ENCODE measurements at places on chromosomes 16 and 17. TPM values are rescaled to one million over a fixed set of nuclear protein-coding genes. Genes with fewer than 3 reads are reported as not detected.
A peak's percentile ranks its signal among the peaks of the same experiment; 100 is the strongest.

DNA sequence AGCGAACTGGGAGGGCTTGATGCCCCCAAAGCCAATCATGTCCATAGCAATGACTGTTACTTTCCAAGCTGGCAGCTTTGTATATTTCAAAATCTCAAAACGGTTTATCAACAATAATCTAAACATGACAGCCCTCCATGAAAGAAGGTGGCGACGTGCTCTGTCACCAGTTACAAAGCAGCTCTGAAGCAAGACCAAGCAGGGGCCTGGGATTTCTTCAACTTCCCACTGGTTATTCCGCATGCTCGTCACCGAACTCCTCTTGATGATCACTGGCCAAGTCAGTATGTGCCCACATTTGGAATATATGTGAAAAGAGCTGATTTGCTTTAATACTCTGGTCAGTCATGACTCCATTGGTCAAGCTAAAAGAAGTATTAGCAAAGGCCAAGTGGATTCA, 175.6 kb downstream of the VPS53 start:
- DNase-seq, result no peak

DNA sequence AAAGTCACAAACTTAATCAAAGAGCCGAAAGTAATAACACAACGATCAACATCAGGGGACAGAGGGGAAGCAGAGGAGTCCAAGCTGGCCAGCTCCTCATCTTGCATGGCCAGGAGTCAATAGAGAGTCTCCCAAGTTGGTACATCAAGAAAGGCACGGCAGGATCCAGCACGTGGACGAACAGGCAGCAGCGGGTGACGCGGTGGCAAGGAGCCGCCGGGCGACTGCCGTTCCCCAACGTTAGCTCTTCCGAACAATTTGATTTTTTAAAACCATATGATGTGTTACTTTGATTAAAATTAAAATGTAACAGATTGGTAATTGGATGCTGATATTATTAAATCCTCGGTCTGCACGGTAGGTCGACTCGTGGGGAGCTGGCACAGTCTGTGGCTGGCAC, 81.8 kb upstream of the DOC2B start:
- no peak for DNase-seq

DNA sequence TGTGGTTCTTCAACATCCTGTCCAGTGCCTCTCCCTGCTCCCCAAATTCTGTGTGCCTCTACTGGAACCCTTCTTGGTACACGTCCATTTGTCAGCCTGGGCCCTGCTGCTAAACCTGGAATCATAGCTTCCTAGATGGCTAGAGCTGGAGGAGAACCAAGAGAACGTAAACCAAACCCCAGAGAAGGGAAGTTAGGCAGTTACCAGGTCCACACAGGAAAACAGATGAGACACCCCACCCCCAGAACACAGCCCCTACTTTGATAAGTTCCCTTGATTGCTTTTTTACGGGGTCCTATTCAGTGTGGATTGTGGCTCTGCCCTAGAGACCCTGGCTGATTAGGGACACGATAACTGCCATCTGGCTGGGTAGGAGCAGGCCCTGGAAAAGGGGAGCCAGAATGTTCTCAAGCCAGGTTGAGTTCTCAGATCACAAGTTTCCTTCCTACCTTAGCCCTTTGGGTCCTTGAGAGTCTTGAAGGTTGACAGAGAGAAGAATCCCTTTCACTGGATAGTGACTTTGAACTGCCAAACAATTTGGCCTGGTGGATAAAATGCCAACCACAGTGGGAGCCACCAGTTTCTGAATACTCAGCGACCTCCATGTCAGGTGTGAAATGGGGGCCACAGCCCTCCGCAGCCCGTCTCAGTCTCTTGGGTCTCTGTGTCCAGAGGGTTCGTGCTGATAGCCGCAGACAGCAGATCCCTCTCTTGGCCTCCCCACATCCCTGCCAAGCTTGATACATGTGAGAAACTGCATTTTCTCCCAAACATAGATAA, 7.9 kb downstream of the TBX4 start:
- DNase-seq, result no peak

GRCh38 chr17:41682631-41683030, 6.1 kb upstream of the EIF1 start:
- no peak for DNase-seq

DNA sequence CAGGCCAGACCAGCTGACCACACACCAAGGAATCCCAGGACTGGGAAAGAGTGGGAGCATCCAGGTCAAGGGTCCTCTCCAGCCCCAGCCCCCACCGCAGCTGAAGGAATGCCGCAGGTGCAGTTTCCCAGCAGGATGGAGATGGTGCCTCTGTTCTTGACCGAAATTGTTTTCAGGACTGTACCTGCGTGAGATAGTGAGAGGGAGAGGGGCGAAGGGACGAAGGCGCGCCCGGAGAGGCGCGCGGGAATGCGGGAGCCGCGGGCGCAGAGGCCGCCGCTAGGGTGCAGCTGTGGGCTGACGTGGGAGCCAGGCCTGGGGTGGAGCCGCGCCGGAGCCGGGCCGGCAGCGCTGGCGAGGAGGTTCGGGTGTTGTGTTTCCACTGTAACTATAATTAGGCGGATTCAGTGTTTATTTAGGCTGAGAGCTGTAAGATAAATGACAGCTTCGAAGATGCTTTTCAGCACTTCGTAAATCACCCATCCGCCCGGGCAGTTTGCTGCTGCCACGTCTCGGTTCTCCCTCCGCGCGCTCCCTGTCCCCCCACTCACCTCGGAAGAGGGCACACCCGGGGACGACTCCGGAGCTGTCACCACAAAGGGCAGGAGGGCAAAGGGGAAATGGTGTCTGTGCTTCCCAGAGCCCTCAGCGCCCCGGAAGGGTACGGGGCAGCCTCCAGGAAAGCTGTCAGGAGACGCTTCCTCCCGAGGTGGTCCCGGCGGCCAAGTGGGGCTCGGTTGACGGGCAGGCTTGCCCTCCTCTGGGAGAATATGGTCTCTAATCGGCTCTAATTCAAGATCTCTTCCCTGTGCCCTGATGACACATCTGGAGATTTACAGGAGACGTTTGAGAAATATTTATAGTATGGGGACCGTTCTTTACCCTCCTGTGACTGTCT, 38.2 kb downstream of the HOXB1 start:
- no peak for DNase-seq

DNA sequence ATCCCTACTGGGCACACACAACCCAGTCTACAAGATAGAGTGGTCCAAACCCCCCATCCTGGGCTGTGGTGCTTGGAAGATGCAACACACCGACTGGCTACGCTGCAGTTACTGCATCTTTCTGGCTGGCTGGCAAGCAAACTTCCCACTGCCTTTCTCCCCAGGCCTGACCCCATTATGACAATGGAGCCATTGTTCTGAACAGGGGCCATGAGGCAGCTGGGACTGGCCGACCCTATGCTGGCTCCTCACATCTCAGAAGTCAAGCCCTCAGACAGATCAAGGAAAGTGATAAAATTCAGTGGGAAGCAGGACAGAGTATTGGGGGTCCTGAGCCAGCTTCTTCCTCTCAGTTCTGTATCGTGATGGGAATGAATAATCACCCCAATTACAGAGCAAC, 364.1 kb upstream of the ASIC2 start:
- no peak for DNase-seq

DNA sequence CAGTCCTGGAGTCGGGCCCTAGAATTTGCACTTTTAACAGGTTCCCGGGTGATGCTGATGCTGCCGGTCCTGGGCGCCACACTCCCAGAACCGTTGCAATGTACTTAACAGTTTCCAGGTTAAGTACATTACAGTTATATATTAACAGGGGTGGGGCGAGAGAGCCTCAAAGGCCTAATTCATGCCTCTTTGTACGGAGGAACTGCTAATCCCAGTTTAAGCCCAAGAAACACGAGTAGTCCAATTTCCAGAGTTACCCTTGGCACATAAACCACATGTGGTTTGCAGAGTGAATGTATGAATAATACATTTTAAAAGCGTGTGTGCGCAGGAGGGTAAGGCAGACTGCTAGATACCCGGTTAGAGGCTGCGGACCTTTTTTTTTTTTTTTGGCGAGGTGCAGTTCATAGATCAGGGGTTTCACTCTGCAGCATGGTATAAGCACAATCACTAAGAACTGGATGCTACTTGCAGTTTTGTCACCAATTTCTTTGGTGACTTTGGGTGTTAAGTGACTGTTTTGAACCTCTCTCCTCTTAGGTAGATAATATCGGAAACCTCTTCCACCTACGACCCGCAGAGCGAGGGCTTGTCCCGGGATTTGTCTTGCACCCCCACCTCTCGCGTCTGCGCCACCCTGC, 713 bp downstream of the COX11 start:
- DNase-seq, result no peak

- no peak for DNase-seq
These were observed 6.8 kb downstream of the MYO1D start for GRCh38 chr17:32870027-32870670.

- no peak for DNase-seq
These were observed 3.5 kb downstream of the CTNS start for GRCh38 chr17:3639981-3640596.

DNA sequence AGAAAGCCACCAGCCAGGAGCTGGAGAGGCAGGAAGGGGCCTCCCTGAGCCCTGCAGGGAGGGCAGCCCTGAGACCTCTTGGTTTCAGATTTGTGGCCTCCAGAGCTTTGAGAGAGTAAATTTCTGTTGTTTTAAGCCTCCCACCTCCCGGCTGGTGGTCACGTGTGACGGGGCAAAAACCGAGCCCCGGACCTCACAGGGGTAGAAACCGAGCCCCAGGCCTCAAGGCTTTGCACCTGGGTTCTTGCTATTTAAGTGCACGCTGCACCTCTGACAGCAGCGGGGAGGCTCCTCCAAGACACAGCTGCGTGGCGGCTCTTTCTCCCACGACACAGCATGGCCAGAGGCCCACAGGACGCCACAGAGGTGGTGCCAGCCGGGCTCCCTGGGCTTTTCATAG, 17.4 kb upstream of the ZC3H18 start:
- no peak for DNase-seq

- DNase-seq, result peak; percentile 79
These were observed 492.2 kb downstream of the KCNJ2 start for GRCh38 chr17:70661342-70662222.

GRCh38 chr16:58026139-58026704, 668 bp downstream of the MMP15 start:
- DNase-seq, result no peak

- no peak for DNase-seq
These were observed 13.9 kb upstream of the KDM8 start for GRCh38 chr16:27189335-27189972.

The CCL16 gene
- total RNA-seq, result not detected

The TBC1D3H gene
- not detected for total RNA-seq

The PIPOX gene
- 0.34 TPM for total RNA-seq

The SLFN12L gene
- not detected for total RNA-seq

Data from kidney epithelial cell (primary cell).